Activated CD8-positive, alpha-beta memory T cell treated with anti-CD3 and anti-CD28 coated beads for 36 hours (primary cell): ENCODE measurements at places on chromosomes 4 and X. TPM values are rescaled to one million over a fixed set of nuclear protein-coding genes. Genes with fewer than 3 reads are reported as not detected.

XKRX gene
- 0.10 TPM for total RNA-seq

ASB12 gene
- total RNA-seq, result not detected

GLRA2 gene
- total RNA-seq, result not detected

SLITRK4 gene
- not detected for total RNA-seq

MED28 gene
- 58.6 TPM for total RNA-seq

TMPRSS11B gene
- total RNA-seq, result not detected

DMRTC1 gene
- not detected for total RNA-seq

IL15 gene
- total RNA-seq, result 0.65 TPM

DOK7 gene
- total RNA-seq, result not detected
